Lung (tissue), 17 donors: ENCODE measurements at places on chromosomes 11 and 22.

DNA sequence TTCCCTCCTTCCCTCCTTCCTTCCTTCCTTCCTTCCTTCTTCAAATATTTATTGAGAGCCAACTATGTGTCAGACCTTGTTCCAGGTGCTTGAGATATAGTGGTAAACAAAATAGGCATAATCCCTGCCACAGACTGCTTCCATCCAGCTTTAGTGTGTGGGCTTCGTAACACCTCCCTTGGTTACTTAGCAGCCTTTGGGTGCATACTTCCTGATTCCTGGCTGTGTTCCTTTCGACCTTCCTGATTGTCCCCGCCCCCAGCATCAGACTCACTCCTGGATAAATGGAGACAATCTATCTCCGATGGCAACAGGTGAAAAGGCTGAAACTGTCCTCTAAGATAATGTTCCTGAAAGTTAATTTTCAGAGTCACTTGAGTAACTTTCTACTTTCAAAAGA is 13.5 kb downstream of the CCDC81 start:
- no peak for DNase-seq

GRCh38 chr11:59678118-59678812 is 9.4 kb upstream of the PATL1 start:
- no peak for DNase-seq

DNA sequence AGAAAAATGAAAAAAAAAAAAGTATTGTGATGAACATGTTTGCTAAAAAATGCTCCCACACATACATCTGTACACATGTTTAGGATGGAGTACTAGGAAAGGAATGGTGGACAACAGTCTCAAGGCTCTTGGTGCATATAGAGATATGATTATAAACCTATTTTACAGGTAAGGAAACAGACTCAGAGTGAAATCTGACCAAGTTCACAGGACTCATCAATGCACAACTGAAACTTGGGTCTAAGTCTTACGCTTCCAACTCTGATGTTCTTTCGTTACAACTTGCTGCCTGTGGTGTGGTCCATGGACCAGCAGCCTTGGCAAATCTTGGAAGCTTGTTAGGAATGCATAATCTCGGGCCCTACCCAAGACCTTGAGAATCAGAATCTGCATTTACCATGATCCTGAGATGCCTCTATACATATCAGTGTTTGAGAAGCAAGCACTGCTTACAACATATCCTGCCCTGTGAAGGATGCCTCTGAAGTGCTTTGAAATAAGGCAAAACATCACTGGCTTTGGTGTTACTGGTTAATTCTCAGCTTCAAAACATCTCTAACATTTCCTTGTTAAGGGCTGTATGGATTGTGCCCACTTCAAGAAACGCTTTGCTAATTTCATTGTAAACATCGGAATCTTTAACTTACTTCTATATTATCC is 39.9 kb upstream of the NUP160 start:
- no peak for DNase-seq

DNA sequence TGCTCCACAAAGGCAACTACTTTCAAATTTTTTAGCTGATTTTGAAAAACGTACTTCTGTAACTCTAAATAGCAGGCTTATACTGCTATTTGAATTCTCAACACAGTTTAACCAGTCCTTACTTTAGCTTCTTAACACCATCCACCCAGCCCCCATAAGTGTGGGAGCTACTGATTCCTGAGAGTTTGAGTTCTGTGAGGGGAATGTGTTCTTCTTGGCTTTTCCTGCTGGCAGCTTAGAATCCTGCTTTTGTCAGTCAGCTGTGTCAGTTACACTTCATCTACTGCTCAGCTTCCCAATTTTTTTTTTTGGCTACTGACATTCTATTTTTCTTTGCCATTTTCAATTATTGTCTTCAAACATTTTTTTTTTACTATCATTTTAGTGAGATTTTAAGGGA is 440.4 kb downstream of the INSC start:
- DNase-seq = peak; percentile 49
